ENCODE measurements at places on chromosomes 11 and 22.
A peak's percentile ranks its signal among the peaks of the same experiment; 100 is the strongest.

DNA sequence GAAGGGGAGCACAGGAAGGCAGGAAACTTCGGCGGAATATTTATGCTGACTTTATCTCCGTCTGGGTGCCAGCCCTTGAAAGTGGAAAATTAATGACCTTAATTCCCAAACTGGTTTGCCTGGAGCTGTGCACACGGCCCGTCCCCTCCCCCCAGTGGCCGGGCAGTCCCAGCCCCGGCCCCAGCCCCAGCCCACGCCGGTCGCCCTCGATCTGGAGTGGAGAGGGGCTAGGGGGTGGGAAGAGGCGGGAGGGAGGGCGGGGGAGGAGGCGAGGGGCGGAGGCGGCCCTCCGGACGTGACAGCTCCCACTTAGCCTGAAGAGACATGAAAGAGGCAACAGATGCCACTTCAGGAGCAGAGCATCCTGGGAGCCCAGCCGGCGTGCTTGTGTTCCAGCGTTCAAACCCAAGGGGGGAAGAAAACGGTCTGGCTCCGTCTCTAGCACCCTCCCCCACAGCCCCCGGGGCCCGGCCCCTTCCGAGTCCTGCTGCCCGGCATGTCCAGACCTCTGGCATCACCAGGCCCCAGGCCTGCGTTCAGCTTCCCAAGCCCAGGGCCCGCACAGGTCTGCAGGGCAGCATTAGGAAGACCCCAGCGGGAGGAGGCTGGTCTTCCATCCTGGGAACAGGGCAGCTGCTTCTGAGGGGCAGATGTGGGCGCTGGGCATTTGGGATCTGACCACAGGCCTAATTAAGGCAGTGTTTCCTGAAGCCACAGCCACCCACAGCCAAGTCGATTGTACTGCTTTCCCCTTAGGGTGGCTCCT is 20.0 kb upstream of the LMO1 start:
- no peak for DNase-seq

DNA sequence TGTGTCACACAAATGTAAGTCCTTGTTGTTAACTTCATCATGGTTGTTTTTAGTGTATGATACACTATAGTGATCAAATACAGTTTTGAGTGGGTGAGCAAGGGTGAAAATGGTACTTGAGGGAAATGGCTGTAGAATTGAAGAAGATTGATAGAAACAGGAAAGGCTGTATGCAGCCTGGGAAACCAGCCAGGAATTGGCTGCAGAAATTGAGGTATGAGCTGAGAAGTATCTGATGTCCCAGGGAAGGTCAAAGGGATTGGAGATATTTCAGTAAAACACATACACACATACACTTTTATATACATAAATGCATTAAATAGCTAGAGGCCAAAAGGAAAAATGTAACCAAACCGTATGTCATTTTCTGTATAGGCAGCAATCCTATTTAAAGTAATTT is 13.1 kb upstream of the YAP1 start:
- DNase-seq: no peak

DNA sequence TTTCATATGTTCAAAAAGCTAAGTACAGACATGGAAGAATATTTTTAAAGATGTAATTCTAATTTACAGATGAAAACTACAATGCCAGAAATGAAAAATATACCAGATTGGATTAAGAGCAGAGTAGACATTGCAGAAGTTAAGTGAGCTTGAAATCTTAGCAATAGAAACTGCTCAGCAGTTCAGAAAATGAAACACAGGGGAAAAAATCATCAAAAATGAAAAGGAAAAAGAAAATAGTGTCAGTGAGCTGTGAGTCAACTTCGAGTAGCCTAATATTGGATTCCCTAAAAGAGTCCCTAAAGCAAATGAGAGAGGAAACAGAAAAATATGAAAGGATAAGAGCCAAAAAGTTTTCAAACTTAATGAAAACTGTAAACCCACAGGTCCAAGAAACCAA is 25.8 kb upstream of the IL10RA start:
- DNase-seq: no peak

- no peak for DNase-seq
Measured at GRCh38 chr11:27234961-27235360, 128.1 kb downstream of the CCDC34 start.

- no peak for DNase-seq
Measured at GRCh38 chr22:48353116-48353947, 1474.3 kb downstream of the BRD1 start.

GRCh38 chr11:643366-643765 is 6.3 kb downstream of the DRD4 start:
- DNase-seq: no peak

- DNase-seq: no peak
Measured at GRCh38 chr11:15118431-15118830, 3.7 kb downstream of the INSC start.

- DNase-seq: no peak
Measured at GRCh38 chr11:102812188-102812587, 14.2 kb upstream of the MMP1 start.

- DNase-seq: no peak
Measured at GRCh38 chr11:126054408-126054807, 8.3 kb downstream of the CDON start.

DNA sequence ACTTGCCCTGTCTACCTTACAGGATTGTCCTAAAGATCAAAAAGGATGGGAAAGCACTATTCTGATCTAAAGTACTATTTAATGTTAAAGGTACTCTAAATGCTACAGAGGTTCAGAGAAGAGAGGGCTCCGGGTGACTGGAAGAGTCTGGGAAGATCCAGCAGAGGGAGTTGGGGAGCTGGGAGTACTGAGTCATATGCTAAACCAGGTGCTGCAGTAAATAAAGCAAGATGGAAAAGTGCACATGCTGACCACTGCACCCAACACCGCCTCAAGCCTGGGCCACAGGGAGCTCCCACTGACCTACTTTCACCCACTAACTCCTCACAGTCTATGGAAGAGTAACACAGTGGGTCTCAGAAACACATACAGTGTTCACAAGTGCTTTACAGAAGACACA is 49.3 kb downstream of the WT1 start:
- peak; percentile 25 for DNase-seq
